HAP-1 (cell line): ENCODE measurements at places on chromosomes 2 and 18.
A peak's percentile ranks its signal among the peaks of the same experiment; 100 is the strongest.

GRCh38 chr2:167844714-167845530, 402.5 kb downstream of the STK39 start:
- peak; percentile 78 for DNase-seq

GRCh38 chr2:152097290-152097800, 1.5 kb downstream of the CACNB4 start:
- DNase-seq = no peak

DNA sequence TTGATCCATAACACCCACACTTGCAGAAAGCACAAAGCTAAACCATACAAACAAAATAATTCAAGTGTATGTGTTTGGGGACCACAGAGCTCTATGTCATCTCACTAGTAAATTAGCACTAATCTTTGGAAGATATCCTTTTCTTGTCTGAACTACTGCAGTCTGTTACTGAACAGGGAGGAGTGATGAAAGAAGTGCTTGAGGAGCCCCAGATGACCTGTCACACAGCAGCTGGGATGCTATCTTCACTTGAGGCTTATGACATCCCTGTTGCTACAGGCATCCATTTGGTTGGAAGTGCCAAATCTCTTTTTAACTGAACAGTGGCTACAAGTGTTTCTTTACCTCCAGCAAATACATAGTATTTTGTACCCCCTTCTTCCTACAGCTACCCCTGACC, 386.3 kb upstream of the CHAC2 start:
- no peak for DNase-seq

GRCh38 chr2:33354981-33355380, 121.5 kb upstream of the RASGRP3 start:
- DNase-seq = no peak

- DNase-seq = no peak
Measured at GRCh38 chr18:55841314-55841713, 253.3 kb upstream of the TCF4 start.
